ENCODE measurements at places on chromosomes 3 and 15.

GRCh38 chr3:33433843-33434242 lies 6.4 kb downstream of the UBP1 start:
- no peak for DNase-seq

DNA sequence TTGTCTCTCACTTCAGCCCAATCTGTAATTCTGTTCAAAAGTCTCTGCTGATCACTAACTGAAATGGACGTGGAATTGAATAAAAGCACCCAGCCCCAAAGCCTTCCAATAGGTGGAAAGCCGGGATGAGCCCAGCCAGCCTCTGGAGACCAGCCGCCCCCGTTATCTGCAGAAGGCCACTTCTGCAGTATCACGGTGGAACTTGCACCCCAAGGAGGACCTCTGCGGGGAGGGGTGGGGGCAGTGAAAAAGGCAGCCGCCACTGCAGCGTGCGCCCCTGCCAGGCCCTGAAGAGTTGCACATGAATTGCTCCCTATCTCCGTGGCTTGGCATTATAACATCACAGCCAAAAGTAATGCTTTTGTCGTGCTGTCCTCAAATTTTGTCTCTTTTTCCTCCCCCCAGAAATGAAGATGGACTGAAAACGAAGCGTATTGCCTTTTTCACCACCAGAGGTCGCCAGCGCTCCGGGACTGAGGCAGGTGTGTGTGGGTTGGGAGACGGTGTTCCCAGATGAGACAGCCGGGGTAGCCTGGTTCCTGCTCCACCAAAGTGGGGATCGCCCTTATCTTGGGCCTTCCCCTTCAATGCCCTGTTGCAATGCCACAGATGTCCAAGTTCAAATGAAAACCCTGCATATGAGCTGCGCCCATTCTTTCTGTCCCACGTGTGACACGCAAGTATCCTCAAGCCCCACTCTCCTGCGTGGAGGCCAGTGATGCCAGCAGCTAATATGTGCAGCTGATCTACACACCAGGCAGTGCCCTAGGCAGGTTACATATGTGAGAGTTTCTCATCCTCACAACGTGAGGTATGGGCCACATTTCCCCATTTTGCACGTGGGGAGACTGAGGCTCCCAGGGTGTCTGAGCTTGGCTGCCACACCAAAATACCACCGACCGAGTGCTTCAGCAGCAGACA lies 96.0 kb downstream of the LRRK1 start:
- DNase-seq = peak; percentile 50

DNA sequence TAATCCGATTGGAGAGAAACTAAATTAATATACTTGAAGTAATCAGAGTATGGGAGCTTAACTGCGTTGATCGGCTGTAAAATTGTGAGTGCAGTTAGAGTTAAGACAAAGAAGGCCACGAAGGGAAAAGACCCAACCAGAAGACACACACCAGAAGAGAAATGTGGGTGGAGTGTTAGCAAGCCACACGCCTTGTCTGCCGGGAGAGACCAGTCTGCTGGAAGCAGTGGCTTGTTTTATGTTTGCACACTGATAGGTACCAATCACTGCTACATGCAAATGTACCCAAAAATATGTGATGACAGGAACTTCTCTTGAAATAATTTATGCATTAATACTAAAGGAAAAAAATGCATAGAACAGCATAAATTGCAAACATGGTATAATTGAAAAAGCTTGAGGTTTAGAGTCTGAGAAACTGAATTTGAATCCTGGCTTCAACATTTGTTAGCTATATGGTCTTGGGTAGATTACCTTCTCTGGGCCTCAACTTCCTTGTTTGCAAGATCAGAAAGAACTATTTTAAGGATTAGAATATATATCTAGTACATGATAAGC lies 23.1 kb downstream of the EEFSEC start:
- no peak for DNase-seq

DNA sequence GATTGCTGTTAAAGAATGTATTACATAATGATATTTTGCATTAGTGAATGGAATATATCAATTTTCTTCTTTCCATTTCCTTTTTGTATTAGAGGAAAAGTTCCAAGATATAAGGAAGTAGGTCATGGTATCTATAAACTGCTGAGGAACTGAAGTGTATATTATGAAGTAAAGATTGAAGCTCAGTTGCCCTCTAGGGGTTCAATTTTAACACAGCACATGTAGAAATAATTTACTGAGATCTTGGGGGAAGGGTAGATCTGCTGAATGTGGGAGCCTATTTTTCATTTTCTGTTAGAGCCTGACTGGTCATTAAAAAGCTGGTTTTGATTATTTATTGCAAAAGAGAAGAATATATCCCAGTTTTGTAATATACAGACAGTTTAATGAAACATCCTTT lies 45.2 kb downstream of the CMC1 start:
- no peak for DNase-seq

- DNase-seq = no peak
These were observed 173.5 kb upstream of the LRRN1 start for GRCh38 chr3:3625544-3626271.

DNA sequence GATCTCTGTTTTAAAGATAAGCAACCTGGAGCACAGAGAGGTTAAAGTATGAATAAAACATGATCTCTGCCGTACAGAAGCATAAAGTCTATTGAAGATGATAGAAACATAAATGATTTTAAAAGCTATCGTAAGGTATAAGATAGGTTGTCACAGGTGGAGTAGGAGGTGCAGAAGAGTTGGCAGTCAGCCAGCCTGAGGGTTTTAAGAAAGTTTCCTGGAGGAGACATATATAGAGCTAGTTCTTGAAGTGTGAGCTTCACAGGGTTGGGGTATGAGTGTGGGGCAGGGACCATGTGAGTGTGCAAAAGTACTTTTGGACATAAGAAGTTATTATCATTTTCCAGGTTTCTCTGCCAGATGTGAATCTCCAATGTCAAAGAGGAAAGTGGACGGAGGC lies 3.9 kb upstream of the FGF12 start:
- DNase-seq = no peak

Measured in occipital lobe (tissue), 3 donors.